ENCODE measurements at places on chromosomes 16 and 17. TPM values are rescaled to one million over a fixed set of nuclear protein-coding genes. Genes with fewer than 3 reads are reported as not detected.

- H3K27me3 ChIP-seq: no peaks in the 10 kb centered on the region
- no peaks in the 10 kb centered on the region for H3K36me3 ChIP-seq
- no peak overlapping the region for H3K4me3 ChIP-seq
Observed at GRCh38 chr16:89071686-89072547, 21.7 kb upstream of the ACSF3 start.

- H3K4me1 ChIP-seq: no peaks in the 10 kb centered on the region
- DNase-seq: peak; percentile 19
- H3K27ac ChIP-seq: no peak overlapping the region
Observed at GRCh38 chr17:34542700-34543336, 36.6 kb upstream of the TMEM132E start.

DNA sequence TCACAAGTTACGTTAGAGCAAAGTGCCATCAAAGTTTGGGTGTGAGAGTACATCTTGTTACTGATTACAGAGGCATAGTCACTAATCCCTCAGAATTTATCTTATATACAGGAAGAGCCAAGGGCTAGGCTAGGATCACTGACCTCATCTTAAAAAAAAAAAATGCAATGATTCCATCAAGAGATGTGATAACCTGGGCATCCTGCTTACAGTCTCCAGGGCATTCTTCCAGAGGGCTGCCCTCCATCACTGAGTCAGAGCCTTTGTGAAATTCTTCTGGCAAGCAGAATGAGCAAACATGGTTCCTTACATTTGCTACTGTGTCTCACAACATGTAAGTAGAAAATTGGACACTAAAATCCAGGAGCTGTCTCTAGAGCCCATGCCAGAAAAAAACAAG, 410.6 kb downstream of the ZFHX3 start:
- H3K4me3 ChIP-seq: no peak overlapping the region
- peaks cover 1% of the 10 kb centered on the region for H3K4me1 ChIP-seq
- peaks cover 3% of the 10 kb centered on the region for H3K36me3 ChIP-seq
- DNase-seq: no peak

DNA sequence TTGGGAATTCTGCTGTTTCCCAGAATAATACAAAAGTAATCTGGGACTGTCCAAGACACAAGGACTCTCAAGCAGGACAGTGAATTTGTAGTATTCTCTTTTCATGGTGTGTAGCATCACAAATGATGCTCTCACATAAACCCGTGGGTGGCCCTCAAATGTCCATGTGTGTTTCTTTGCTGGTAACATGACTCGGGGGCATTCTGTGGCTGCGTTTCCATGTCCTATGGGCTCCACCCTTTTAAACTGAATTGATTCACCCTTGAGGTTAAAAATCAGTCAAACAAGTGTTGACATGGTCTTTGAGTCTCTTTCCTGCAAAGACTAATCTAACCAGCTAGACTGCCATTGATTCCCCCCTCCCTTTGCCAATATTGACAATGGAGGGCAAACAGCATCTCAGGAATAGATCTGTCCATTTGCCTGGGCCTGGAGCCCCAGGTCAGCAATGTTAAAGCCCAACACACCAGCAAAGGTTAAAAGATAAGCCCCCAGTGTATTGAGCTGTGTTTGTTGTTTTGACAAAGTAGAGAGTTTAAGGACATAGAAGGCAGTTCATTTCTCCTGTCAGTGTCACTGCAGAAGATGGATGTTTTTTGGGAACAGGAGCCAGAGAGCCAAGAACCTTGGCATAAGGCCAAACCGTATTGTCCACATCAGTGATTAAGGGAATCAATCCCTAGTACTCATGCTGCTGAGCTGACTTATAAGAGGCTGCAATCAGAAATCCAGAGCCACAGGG, 117.1 kb upstream of the COX10 start:
- no peak overlapping the region for H3K27ac ChIP-seq
- H3K36me3 ChIP-seq: peaks cover 4% of the 10 kb centered on the region
- H3K4me3 ChIP-seq: no peak overlapping the region
- DNase-seq: no peak
- H3K27me3 ChIP-seq: no peaks in the 10 kb centered on the region
- no peaks in the 10 kb centered on the region for H3K4me1 ChIP-seq

DNA sequence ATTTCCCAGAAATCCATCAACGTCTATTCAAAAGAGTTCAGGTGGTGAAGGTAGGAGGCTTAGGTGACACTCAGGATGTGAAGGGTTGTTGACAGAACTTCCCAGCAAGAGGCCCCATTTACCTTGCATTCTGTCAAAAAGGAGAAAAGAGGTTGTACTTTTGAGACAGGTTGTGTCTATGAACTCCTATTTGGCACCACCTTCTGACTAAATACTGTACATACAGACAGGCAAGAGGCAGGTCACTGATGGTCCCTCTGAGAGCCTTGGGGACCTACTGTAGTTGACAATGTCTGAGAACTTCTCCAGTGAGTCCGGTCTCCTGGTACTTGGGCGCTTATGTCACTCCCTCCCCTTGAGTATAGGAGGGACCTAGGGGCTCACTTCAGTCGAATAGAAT, 479.3 kb upstream of the ZFHX3 start:
- no peak overlapping the region for H3K27ac ChIP-seq
- no peak overlapping the region for H3K4me3 ChIP-seq
- H3K36me3 ChIP-seq: no peaks in the 10 kb centered on the region

- H3K4me3 ChIP-seq: no peak overlapping the region
- DNase-seq: no peak
- H3K27me3 ChIP-seq: peaks cover 23% of the 10 kb centered on the region
- H3K27ac ChIP-seq: no peak overlapping the region
- H3K4me1 ChIP-seq: peaks cover 4% of the 10 kb centered on the region
Observed at GRCh38 chr17:10197721-10198508, 491 bp downstream of the GAS7 start.

DNA sequence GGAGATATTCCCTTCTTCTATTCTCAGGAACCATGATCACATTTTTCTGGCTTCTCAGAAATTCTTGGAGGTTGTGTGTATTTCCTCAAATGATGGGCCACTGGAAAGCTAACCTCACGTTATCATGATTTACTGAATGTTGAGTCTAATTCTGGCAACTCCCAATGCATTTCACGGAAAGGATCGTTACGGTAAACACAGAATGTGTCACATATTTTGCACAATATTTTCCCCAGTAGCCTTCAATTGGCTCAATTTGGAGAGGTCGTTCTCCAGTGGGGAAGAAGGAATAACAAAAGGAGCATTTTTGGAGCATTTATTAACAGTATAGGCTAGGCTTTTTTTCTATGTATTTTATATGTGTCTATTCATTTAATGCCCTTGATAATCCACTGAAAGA, 450.3 kb downstream of the HAPSTR1 start:
- H3K27ac ChIP-seq: no peak overlapping the region
- H3K36me3 ChIP-seq: no peaks in the 10 kb centered on the region
- no peaks in the 10 kb centered on the region for H3K4me1 ChIP-seq
- no peaks in the 10 kb centered on the region for H3K27me3 ChIP-seq
- DNase-seq: no peak

GRCh38 chr17:81491181-81491581, 21.4 kb downstream of the ACTG1 start:
- peaks cover 18% of the 10 kb centered on the region for H3K4me1 ChIP-seq
- H3K27ac ChIP-seq: no peak overlapping the region
- DNase-seq: no peak
- no peak overlapping the region for H3K4me3 ChIP-seq
- H3K27me3 ChIP-seq: peaks cover 4% of the 10 kb centered on the region
- no peaks in the 10 kb centered on the region for H3K36me3 ChIP-seq

DNA sequence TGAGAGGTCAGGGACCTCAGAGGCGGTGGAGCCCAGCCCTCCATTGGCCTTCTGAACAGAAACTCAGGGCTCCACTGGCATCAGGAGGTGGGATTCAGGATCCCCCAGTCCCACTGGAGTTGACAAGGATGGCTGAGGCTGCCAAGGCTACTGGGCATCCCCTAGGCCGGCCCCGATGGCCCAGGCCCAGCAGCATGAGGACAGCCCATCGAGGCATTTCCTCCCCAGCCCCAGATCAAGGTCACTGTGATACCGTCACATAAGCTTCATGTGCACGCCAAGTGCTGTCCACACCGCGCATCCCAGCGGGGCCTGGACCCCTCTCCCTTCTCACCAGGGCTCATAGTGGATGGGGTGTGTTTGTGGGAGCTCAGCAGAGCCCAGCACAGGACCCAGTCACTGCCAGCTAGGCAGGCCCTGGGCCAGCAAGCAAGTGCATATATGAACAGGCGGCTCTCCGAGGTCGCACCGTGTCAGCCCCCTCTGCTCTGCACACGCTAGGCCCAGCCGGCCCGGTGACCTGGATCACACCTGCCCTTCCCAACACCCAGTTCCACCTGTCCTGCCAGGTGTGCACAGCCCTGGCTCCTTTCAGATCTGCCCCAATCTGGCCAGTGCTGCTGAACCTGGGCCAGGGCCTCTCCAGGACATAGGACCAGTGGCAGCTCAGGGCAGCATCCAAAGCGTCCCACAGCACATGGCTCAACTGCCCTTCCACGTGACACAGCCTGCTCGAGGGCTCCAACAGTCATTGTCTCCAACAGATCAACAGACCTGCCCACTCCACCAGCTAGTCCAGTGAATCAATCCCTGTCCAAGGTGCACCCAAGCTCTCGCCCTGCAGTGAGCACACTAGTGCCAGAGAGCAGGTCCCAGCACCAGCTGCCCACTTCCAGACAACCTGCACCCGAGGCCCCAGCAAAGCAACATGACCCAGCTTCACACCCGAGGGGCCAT, 32.8 kb upstream of the RASD1 start:
- no peak overlapping the region for H3K4me3 ChIP-seq
- no peaks in the 10 kb centered on the region for H3K27me3 ChIP-seq
- no peak overlapping the region for H3K27ac ChIP-seq
- H3K36me3 ChIP-seq: no peaks in the 10 kb centered on the region
- H3K4me1 ChIP-seq: no peaks in the 10 kb centered on the region

GRCh38 chr16:89334988-89335802, 117.7 kb downstream of the ZNF778 start:
- peak overlapping the region; percentile 29 for H3K27ac ChIP-seq
- no peak for DNase-seq
- peaks cover 47% of the 10 kb centered on the region for H3K4me1 ChIP-seq
- peaks cover 8% of the 10 kb centered on the region for H3K36me3 ChIP-seq
- H3K27me3 ChIP-seq: no peaks in the 10 kb centered on the region

DNA sequence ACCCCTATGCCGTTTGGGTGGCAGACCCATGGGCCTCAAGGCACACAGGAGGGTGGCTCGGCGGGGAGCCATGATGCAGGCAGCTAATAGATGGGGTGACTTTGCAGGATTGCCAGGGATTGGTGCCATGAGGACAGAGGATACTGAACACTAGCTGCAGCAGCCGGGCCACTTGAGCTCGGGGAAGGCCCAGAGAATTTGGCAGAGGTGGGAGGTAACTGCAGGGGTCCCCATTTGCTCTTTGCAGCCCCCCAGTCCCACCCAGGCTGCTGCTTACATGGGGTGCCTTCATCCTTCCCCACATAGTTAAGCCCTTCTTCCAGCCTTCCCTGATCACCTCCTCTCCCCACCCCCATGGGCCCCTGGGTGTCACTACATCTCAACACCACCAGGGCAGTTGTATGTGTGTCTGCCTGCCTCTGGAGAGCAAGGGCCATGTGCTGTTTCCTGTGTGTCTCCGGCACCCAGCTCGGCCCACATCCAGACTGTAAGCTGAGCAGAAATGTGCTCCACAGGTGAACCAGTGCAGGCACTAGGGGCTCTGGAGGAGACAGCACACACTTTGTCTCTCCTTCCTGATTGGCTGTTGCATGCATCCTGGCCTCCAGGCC, 52.0 kb downstream of the SREBF1 start:
- H3K4me1 ChIP-seq: peaks cover 6% of the 10 kb centered on the region
- peaks cover 21% of the 10 kb centered on the region for H3K27me3 ChIP-seq
- DNase-seq: no peak

- H3K4me1 ChIP-seq: peaks cover 27% of the 10 kb centered on the region
- H3K27ac ChIP-seq: peak overlapping the region; percentile 92
- peak overlapping the region; percentile 94 for H3K4me3 ChIP-seq
- H3K36me3 ChIP-seq: no peaks in the 10 kb centered on the region
- no peaks in the 10 kb centered on the region for H3K27me3 ChIP-seq
Observed at GRCh38 chr16:25106567-25107465, 4.7 kb upstream of the LCMT1 start.

DNA sequence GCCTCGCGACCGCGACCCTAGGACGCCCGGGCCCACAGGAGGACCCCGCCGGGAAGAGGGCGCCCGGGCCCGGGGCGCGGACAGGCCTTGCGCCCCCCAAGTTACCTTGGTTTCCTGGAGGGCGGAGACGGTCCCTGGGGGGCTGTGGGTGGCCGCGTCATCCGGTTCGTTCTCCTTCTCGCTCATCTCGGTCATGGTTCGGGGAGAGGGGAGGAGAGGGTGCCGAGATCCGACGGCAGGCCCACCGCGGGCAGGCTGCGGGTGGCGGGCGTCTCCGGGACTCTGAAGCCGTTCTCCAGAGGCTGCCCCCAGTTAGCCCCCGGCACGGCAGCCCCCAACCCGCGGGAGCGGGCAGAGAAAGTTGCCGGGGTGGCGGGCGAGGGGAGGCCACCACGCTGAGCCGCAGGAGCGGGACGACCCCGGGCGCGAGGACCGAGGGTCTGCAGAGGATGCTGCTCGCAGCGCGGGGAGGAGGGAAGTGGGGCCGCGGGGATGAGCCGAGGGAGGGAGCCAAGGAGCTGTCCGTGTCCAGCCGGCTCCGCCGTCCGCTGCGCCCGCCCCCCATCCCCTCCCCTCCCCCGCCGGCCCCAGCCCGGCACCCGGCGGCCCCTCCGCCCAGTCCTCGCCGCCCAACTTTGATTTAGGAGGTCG, at the start of gene STAC2:
Gene STAC2 (minus strand): TSS at position 638 of the 651 bp plus-strand sequence. CDS start 443 bp downstream, at position 195.
- no peak within 1 kb of the TSS for H3K27ac ChIP-seq
- H3K4me1 ChIP-seq: peaks cover 3% of the 10 kb centered on the region
- H3K36me3 ChIP-seq: no peaks in the 10 kb centered on the region
- H3K4me3 ChIP-seq: peak within 1 kb of the TSS; percentile 37

DNA sequence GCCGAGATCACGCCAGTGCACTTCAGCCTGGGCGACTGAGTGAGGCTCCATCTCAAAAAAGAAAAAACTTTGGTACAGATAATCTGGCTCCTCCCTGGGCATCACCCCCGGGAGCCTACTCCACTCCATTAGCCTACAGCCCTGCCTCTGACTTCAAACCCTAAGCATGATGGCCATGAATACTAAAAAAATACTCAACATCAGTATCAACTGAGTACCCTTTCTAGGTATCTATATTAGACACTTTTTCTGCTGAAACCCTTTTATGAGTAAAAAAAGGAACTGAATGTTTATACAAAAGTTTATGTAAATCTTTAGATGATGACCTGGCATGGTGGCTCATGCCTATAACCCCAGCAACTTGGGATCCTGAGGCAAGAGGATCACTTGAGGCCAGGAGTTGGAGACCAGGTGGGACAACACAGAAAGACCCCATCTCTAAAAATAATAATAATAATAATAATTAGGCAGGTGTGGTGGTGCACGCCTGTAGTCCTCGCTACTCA, 6.9 kb downstream of the RDM1 start:
- no peak overlapping the region for H3K27ac ChIP-seq
- no peaks in the 10 kb centered on the region for H3K27me3 ChIP-seq
- DNase-seq: no peak
- H3K36me3 ChIP-seq: peaks cover 44% of the 10 kb centered on the region

The TP53TG3D gene
- total RNA-seq: not detected

The C16orf96 gene
- total RNA-seq: not detected

The SPATA2L gene
- 12.9 TPM for total RNA-seq

The WNT3 gene
- total RNA-seq: not detected

The SERPINF2 gene
- total RNA-seq: not detected

The MT1E gene
- 181 TPM for total RNA-seq

The TMC7 gene
- not detected for total RNA-seq

The CSF3 gene
- not detected for total RNA-seq

The KARS1 gene
- 269 TPM for total RNA-seq

The KRTAP4-6 gene
- not detected for total RNA-seq

The SMIM22 gene
- total RNA-seq: not detected

The HSF5 gene
- 1.5 TPM for total RNA-seq

The TMC5 gene
- not detected for total RNA-seq

The CDC6 gene
- total RNA-seq: 133 TPM

The CCL8 gene
- total RNA-seq: not detected

The TBX2 gene
- total RNA-seq: 0.14 TPM

The GNAO1 gene
- total RNA-seq: 0.57 TPM

The CMTM2 gene
- total RNA-seq: 0.30 TPM

All from activated T-helper 2 cell treated with anti-CD3 and anti-CD28 coated beads, Interferon-gamma antibody, Interleukin-2, Interleukin-4, amounts not matched to agents 10 μg/mL and 5 μg/mL and 100 μg/mL, durations not matched to agents 14 hours and 24 hours and 36 hours (primary cell).